ENCODE measurements at places on chromosomes 1 and 21. TPM values are rescaled to one million over a fixed set of nuclear protein-coding genes. Genes with fewer than 3 reads are reported as not detected.

The PBXIP1 gene
- polyA plus RNA-seq = 29.5 TPM

The SH2D5 gene
- polyA plus RNA-seq = 0.27 TPM

The ANGPTL3 gene
- polyA plus RNA-seq = not detected

The NES gene
- polyA plus RNA-seq = 3.5 TPM

The ITLN2 gene
- polyA plus RNA-seq = not detected

The GJA8 gene
- polyA plus RNA-seq = not detected

The TMPRSS15 gene
- not detected for polyA plus RNA-seq

The PGBD5 gene
- 7.4 TPM for polyA plus RNA-seq

The KCNE1 gene
- polyA plus RNA-seq = 0.05 TPM

The KCNH1 gene
- 0.61 TPM for polyA plus RNA-seq

The SPOCD1 gene
- polyA plus RNA-seq = not detected

The CHAF1B gene
- 2.2 TPM for polyA plus RNA-seq

The LDLRAD1 gene
- polyA plus RNA-seq = 0.21 TPM

The SFN gene
- polyA plus RNA-seq = 0.46 TPM

The PLD5 gene
- 0.31 TPM for polyA plus RNA-seq

The PRKCZ gene
- polyA plus RNA-seq = 27.4 TPM

The KCNJ15 gene
- polyA plus RNA-seq = 45.7 TPM

The GART gene
- polyA plus RNA-seq = 17.8 TPM

The CD5L gene
- polyA plus RNA-seq = not detected

The CFHR1 gene
- polyA plus RNA-seq = not detected

All from pancreas (tissue), 10 donors.